ENCODE measurements at places on chromosomes 3 and 15.

- no peak for DNase-seq
Measured at GRCh38 chr15:57228395-57228794, 147.9 kb upstream of the CGNL1 start.

GRCh38 chr3:34972481-34972880 is 666.8 kb upstream of the ARPP21 start:
- DNase-seq: no peak

- DNase-seq: peak; percentile 6
Measured at GRCh38 chr3:147368561-147369221, 37.7 kb downstream of the ZIC4 start.

GRCh38 chr3:152834776-152835600 is at the start of gene P2RY1:
TSS of gene P2RY1 (plus strand) at chr3:152835131. CDS start at chr3:152835783, 652 bp downstream.
- DNase-seq: no peak

DNA sequence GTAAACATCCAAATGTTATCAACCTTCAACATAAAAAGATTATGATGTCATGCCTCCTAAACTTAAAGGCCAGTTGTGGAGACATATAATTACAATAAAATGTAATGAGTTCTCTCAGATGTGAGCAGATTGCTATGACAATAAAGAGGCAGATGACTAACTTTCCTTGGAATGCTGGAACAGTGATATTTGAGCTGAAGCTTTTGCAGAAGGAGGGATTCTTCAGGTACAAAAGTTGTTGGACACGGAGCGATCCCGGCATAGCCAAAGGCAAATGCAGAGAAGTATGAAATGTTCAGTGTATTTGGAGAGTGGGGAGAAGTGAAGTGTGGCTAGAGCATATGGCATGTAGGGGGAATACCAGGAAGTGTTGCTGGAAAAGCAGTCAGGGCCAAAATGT is 520.1 kb downstream of the FGF12 start:
- DNase-seq: no peak

DNA sequence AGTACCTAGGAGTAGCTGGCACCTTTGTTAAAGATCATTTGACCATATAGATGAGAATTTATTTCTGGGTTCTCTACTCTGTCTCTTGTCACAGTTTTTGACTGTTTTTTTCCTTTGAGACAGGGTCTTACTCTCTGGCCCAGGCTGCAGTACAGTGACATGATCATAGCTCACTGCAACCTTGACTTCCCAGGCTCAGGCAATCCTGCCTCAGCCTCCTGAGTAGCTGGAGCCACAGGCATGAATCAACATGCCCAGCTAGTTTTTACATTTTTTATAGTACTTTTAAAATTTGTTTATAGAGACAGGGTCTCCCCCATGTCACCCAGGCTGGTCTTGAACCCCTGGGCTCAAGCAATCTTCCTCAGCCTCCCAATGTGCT is 45.0 kb downstream of the BCL2L10 start:
- DNase-seq: no peak

GRCh38 chr3:175620093-175620492 is 761.0 kb downstream of the NAALADL2 start:
- no peak for DNase-seq

DNA sequence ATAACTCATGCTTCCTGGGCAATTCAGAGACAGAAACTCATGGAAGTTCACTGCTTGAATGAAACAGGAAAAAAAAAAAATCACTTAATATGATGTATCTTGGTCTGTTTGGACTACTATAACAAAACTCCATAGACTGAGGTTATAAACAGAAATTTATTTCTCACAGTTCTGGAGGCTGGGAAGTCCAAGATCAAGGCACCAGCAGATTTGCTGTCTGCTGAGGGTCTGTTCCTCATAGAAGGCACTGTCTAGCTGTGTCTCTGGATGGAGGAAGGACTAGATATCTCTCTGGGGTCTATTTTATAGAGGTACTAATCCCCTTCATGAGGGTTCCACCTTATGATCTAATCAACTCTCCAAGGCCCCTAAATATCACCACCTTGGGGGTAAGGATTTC is 119.3 kb downstream of the IGF2BP2 start:
- DNase-seq: no peak

DNA sequence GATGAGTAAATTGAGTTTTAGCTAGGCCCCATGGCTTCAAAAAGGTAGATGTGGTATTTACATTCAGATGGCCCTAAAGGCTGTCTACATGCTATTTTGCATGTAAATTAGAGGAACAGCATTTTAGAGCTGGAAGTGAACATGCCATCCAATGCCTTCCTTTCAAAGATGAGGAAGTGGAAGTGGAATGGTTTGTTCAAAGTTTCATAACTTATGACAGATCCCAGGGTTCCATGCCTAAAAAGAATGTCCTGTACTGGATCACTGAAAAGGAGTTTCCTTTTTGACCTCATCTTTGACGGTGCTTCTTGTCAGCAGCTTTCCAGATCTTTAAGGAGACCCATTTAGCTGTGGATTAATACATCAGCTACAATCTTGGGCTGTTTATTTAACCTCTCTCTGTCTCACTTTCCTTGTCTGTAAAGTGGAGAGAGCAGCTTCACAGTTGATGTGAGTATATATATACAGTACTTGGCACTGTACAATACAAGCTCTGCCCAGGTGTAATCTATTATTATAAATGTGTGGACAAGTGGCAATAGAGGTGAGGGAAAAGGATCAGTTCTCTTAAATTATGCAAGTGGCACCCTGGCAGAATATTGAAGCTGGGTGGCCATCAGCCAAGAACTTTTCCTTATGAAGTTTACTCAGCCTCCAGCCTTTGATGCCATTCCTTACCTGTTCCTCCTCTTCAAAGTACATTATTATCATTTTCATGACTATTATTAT is 68.7 kb upstream of the GOLGA8B start:
- DNase-seq: no peak

DNA sequence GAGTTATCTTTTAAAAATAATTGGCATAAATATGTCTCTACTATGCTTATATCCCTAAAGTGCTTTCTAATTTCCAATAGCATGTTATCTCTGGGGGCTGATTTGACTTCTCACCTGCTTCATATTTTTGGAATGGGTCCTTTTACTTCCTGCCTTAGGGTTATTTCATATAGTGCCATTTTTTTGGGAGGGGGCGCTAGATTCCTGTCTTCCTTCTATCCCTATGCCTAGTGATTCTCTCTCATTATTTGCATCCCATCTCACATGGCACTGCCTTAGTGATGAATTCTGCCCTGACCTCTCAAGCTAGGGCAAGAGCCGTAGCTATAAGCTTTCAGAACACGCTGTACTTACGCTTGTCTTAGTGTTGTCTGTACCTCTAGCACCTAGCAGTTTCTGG is 150.3 kb upstream of the SLITRK3 start:
- DNase-seq: no peak

- DNase-seq: no peak
Measured at GRCh38 chr3:124576565-124577493, 153.4 kb upstream of the UMPS start.

GRCh38 chr3:194640829-194641228 is 7.6 kb upstream of the TMEM44 start:
- no peak for DNase-seq

DNA sequence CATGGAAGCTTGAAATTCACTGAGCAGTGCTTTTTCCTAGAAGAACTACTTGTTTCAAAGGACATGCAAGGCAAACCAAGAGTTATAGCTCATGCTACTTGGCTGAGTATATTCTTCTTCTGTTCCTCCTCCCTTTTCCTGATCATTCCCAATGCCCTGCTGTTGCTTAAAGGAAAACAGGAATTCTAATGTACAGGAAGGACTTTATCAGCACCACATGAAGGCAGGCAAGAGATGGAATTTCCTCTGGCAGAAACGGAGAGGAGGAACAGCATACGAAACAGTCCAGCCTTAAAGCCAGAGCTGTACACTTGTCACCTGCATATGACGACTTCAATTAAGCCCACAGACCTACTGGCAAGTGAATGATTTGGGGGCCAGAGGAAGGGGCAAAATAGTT is 15.7 kb downstream of the MEIS2 start:
- no peak for DNase-seq

- DNase-seq: peak; percentile 21
Measured at GRCh38 chr3:69739204-69740102, at the start of gene MITF. TSS of gene MITF (plus strand) at chr3:69739464. CDS start at chr3:69739598, 134 bp downstream.

DNA sequence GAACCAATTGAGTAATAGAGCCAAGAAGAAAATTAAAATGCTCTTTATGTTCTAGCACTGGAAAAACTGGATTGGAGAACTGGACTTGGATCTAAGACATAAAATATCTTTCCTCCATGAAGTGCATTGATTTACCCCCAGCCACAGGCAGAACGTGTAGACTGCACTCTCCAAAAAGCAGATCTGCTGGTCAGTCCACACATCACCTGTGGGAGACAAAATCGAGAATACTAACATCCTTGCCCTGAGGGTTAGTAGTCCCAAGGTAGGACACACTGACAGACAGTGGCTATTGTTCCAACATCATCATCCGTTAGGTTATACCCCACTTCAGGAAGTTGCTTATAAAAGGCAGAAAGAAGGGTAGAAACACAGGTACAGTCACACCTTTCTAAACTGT is 257.1 kb upstream of the STT3B start:
- no peak for DNase-seq

- peak; percentile 20 for DNase-seq
Measured at GRCh38 chr3:17258823-17259436, 374.2 kb downstream of the PLCL2 start.

GRCh38 chr15:70433586-70434324 is 329.6 kb downstream of the UACA start:
- DNase-seq: no peak

- no peak for DNase-seq
Measured at GRCh38 chr15:44727485-44728231, 8.7 kb upstream of the TRIM69 start.

DNA sequence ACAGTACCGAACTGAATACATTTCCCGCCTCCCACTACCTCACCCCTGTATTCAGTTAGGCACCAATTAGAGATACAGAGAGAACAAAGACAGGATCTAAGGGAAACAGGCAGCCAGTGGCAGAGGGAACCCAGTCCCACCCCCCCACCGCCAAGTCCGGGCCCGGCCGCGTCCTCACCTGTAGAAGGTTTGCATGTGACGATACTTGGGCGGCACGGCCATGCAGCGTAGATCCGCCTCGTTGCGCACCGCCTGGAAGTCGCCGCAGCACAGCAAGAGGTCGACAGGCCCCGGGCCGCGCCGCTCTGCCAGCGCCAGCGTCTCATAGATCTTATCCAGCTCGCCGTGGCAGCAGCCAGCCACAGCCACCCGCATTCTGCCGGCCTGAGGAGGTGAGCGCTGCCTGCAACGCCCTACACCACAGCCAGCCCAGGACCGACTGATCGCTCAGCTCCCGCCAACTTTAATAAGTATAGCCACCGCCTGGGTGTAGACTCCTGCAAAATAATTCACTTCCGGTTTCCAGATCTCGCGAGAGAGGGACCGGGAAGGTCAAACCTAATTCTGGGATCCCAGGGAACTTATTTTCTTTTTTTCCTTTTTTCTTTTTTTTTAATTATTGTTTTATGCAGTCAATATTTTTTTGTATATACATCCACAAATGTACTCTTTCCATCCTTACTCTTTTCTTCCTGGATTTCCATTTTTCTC is at the start of gene DBR1:
TSS of gene DBR1 (minus strand) at position 501 of the 711 bp plus-strand sequence. CDS start at position 375, 126 bp downstream.
- peak; percentile 82 for DNase-seq

- no peak for DNase-seq
Measured at GRCh38 chr3:9782770-9783169, 9.5 kb downstream of the TADA3 start.

DNA sequence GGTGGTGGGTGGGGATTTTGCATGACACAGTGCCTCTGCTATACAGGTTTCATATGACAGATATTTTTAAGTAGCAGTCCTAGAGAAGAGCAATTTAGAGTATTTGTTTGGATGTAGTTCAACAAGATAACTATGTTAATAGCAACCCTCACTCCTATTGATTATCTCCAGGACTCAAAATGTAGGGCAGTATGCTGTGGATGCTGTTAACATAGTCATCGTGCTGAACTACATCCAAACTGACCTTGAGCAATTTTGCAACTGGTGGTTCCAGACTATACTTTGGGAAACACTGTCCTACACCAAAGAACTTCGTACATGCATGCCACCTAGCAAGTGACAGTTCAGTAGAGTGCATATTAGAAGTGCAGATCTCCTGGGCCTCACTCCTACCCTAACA is 117.6 kb downstream of the IL5RA start:
- no peak for DNase-seq

DNA sequence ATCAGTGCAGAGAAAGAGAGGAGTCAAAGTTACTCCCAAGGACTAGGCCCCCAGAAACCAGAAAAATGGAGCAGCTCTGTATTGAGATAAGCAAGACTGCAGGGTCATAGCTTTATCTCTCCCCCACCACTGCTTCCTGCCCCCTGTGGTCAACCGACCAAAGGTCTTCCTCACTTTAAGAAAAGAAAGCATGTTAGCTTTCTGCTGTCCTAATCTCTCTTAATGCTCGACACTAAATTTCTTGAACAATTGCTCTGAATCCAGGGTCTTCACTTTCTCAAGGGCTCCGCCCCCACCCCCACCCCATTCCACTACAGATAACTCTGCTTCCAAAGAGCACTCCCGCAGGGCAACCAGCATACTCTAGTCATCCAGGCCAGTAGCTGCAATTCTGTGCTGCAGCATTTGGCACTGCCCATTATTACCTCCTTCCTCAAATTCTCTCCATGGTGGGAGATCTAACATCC is 31.9 kb downstream of the TNIK start:
- no peak for DNase-seq

DNA sequence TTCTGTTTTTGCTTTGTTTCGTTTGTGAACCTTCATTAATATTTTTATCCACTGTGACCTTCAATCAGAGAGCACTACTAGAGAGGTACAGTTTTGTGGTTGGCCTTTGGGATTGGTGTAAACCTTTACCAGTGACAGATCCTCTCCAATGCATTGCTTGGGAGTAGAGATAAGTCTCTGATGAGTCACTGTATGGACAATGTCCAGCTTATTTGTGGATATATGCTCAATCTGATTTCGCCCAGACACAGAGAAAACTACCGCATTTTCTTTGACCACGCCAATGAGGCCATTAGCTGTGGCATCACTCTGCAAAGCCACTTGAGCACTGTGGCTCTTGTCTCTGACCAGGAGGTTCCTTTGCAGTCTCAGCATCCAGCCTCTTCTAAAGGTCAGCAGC is 964.7 kb downstream of the TUSC7 start:
- no peak for DNase-seq

DNA sequence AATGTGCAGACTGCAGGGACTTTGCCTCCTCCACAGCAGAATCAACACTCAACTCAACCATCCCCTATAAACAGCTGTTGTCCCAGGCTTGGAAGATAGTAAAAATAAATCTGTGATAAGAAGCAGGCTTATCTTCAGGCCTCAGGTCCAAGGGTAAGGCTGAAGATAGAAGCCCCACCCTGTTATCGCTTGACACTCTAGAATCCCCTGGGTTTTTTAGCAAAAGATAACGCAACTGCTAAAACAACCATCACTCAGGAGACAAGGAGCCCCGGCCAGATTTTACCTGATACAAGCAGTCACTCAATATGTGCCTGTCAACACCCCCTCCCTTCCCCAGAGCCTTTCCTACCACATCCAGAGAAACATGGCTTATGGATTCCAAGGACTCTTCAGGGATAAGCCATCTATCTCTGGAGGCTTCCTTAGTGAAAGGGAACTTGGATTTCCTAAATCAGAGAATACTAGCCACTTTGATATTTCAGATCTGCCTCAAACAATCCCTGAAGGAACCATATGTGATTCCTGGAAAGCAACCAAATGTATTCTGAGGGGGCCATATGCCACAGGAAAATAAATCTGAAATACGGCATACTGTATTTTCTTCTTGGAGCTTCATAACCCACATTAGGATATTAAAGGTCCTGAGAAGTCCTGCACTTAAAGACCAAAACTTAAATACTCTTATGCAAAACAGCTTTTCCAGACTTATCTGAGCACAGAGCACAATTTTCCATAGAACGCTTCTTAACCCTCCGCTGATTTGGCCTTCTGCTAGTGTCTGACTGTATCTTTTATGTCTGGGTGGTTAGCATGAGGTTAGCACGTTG is 60.4 kb downstream of the LYZL4 start:
- peak; percentile 68 for DNase-seq

- DNase-seq: no peak
Measured at GRCh38 chr15:33494306-33494705, 183.5 kb downstream of the RYR3 start.
